ENCODE measurements at places on chromosomes 16 and 17.

DNA sequence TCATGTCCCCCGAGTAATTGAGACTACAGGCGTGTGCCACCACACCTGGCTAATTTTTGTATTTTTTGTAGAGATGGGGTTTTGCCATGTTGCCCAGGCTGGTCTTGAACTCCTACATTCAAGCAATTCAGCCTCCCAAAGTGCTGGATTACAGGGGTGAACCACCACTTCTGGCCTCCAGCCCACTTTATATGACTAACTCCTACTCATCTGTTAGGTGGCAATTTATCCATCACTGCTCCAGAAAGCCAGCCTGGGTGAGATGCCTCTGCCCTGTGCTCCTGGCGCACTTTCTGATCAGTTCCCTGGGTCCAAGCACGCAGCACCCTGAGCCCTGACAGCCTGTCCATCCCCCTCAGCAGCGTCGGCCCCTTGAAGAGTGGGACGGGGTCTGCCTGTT, 29.4 kb downstream of the ADAM11 start:
- DNase-seq: no peak

DNA sequence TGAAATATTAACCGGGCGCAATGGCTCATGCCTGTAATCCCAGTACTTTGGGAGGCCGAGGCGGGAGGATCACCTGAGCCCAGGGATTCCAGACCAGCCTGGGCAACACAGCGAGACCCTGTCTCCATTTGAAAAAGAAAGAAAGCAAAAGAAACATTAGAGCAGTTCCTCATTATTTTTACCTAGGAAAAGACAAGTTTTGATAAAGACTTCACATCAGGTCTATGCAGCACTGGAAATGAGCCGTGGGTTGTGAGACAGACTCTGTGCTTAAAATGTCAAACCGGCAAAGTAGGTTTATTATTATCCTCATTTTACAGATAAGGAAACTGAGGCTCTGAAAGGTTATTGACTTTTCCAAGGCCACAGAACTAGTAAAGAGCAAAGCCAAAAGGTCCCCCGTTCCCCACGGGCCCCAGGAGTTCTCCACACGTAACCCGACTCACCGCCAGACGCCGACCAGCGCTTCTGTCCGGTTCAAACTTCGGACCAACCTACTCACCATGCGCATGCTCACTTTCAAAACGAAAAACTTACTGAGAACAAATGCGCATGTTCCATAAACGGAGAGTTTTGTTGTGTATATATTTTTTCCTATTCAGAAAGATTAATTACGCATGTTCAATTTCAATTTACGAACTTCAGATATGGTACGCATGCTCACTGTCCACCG, 356 bp downstream of the TUBD1 start:
- DNase-seq: peak; percentile 99

GRCh38 chr17:47276444-47276843, 22.8 kb downstream of the ITGB3 start:
- DNase-seq: peak; percentile 24

GRCh38 chr16:23504076-23504452, 6.2 kb downstream of the GGA2 start:
- DNase-seq: no peak

GRCh38 chr17:82772026-82772425, 20.2 kb downstream of the TBCD start:
- peak; percentile 59 for DNase-seq

DNA sequence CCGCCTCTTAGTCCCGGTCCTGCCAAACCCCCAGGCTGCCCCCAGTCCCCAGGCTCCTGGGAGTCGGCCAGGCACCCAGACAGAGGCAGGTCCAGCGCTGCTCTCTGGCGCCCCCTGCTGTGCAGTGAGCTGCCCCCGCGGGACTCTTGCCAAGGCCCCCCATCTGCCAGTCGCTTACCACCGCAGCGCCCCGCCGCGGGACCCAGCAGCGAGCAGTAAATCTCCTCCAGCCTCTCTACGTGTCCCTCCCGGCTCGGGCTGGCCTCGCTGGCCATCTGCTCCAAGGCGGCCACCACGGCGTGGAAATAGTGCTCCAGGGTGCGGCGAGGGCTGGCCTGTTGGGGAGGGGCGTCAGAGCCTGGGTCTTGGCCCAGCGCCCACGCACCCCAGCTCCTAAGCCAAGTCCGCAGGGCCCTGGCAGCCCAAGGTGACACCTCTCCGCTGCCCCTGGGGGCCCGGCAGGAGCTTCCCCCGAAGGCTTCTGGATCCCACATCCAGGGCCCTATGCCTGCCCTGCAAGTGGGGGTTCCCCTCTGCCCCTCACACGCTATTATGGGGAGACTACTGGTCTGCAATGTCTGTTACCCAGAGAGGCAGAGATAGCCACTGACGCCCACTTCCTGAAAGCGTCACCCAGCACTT, 33.7 kb upstream of the MFSD6L start:
- DNase-seq: no peak

- no peak for DNase-seq
These were observed 256.6 kb downstream of the HS3ST3B1 start for GRCh38 chr17:14557480-14557879.

- DNase-seq: peak; percentile 94
These were observed 209.4 kb upstream of the CIBAR2 start for GRCh38 chr16:85321509-85322271.

Data from adipocyte (in vitro differentiated cells).